Hematopoietic multipotent progenitor cell treated with erythropoietin and hydrocortisone succinate and interleukin-3 and kit ligand, for 4 days (in vitro differentiated cells): ENCODE measurements at places on chromosomes 6 and 20.
A peak's percentile ranks its signal among the peaks of the same experiment; 100 is the strongest.

DNA sequence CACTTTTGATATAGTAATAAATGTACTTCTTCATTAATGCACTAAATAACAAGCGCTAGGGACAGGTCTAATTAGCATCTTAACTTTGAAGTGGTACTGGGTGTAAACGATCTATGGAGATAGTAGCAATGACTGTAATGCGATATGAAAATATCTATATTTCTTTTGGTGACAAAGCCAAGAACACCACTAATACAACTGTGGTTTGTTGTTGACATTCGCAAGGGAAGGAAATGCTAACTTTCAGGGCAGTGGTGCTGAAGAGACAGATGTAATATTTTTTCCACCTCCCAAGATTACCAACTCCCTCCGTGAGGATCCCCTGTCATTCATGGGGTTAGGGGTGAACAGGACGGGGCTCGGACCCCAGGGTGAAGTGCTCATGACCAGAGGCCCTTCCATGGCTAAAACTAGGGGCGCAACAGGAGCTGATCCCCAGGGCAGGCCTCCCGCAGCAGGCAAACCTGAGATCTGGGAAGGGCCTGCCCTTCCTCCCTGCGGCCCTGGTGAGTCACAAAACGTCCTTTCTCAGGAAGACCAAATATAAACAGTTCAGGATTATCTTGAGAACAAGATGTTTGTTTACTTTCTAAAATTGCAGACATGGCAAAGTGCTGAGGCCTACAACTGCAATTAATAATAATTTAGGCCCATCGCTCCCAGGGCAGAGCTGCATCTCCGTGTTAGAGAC lies 65.0 kb upstream of the TOX2 start:
- no peak for DNase-seq

GRCh38 chr6:53532942-53533341 lies 12.0 kb downstream of the GCLC start:
- no peak for DNase-seq

DNA sequence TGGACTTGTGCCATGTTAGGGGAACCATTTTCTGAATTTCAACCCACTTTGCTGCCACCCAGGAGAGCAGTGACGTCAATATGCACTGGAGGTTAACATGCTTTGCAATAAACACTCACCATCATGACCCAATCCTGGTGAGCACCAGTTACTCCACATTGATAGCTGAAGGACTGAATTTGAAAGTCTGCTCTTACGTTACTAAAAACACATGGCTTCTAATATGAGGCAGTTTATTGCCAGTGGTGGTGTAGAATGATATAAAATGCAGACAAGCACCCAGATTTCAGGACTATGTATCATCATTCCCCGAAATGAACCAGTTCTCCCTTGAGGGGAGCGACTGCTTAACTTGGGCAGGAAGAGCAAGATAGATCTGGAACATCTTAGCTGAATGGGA lies 23.8 kb downstream of the RFPL4B start:
- no peak for DNase-seq

- no peak for DNase-seq
These were observed 171.3 kb downstream of the CDC5L start for GRCh38 chr6:44558832-44559251.

DNA sequence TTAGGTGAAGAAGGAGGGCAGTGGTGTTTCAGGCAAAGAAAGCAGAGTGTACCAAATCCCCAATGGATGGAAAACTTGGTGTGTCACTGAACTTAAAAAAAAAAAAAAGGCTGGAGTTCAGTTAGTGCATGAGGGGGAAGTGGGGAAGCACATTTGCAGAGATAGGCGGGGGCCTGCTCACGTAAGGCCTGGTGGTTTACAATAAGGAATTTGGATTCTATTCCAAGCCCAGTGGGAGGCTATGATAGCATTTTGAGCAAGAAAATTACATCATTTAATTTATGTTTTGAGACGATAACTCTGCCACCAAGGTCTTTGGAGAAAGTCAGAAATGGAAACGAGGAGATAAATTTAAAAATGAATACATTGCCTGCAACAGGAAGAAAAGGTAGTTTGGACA lies 225.5 kb downstream of the EYA4 start:
- DNase-seq: no peak

DNA sequence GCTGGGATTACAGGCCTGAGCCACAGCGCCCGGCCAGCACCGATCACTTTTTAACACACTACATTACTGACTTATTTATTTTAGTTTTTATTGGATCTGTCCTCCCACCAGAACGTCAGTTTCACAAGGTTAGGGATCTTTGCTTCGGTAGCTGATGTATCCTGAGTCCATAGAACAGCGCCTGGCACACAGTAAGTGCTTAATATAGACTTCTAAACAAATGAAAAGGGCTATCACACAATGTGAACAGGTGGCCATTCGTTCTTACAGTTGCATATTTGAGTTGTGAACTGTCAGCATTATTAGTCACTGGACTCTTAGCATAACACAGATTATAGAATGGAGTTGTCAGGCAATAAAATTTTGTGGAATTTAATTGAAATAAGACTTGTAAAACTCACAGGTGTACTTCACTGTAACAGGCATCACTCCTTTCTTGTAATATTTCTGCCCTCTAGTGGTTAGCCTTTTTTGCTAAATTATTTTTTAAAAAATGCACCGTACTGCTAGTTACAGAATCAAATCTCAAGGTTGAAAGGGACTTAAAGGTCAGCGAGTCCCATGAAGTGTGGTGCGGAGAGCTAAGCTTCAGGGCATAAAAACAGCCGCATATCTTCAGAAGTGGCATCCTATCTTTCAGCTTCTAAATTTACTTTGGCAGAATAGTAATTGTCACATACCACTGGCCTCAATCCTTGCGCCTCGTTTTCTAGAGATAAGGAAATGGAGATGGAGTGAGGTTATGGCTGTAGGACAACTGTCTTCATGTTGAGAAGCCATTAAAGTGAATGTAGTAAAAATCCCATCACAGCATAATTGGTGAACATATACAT lies 3.4 kb upstream of the TBC1D7 start:
- peak; percentile 78 for DNase-seq

GRCh38 chr6:164000276-164000675 lies 585.8 kb downstream of the QKI start:
- no peak for DNase-seq

DNA sequence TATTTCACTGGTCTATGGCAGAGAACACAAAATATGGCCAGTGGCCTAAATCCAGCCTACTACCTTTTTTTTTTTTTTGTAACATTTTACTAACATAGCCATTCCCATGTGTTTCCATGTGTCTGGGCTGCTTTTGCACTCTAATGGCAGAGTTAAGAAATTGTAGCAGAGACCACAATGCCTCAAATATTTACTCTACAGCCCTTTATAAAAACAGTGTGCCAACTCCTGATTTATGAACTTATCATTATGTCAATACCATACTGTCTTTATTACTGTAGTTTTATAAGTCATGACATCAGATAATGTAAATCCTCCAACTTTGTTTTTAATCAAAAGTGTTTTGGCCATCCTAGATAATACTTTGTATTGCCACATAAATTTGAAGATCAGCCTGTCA lies 27.4 kb upstream of the CAP2 start:
- DNase-seq: no peak

DNA sequence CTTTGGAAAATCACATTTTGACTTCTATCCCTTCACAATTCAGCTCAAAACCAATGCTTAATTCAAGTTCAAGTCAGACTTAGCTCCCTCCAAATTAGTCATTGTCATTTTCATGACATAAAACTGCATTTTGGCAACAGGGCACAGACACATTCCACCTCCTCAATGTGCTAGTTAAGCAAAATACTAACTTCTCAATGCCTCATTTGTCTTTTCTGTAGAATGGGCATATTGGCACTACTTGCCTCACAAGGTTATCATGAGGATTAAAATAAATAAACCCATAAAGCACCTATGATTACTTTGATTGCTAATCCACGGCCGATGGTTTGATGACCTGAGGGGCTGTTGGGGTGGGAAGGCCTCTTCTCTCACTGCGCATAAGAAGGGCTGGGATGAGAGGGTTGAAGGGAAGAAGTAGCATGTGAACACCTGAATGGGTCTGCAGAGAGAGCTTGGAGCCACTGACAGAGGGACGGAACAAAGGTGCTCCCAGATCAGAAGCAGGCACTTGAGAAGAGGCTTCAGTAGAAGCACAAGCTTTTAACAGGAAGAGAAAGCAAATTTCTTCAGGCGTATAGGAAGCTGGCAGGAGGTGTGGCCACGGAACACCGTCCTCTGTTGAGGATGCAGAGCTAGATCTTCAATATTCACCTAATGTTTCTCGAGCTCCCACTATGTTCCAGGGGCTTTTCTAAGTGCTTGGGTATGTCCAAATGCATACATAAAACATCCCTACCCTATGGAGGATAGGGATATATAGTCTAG lies 11.7 kb upstream of the TBC1D7 start:
- DNase-seq: no peak

GRCh38 chr20:50296450-50297375 lies 106.1 kb downstream of the CEBPB start:
- peak; percentile 50 for DNase-seq

DNA sequence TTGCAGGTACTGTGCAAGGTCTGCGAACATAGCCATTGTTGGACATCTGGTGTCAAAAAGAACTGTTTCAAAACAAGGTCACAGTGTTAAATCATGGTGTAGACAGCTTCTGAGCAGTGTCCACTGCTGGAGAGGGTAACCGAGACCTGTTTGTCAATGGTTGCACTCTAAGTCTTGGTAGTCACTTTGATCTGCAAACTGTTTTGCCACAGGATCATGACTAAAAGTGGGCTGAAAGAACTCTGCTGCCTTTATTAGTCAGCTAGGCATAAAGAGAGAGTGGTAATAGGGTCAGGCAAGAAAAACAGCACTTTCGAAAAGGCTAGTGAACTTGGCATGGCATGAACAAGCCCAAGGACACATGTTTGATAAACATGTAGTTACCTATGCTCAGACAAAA lies 552.3 kb upstream of the CITED2 start:
- DNase-seq: no peak

DNA sequence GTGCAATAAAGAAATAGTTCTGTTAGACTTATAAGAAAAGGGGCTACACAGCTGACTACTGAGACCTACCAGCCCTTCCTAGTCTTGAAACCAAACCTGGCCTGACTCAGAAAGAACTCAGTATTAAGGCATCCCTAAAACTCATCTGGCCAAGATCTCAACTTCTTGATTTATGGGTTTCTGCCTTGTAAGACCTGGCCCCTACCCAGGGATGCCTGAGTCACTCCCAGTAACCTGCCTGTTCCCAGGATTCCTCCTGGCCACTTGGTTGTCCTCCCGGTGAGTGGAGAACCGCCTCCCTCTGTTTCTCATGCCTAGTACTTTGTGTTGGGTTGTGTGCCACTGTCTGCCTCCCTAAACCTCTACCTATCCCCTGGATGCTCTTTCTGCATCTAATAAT lies 189.4 kb upstream of the PREP start:
- no peak for DNase-seq

GRCh38 chr6:40936818-40937251 lies 102.2 kb downstream of the UNC5CL start:
- no peak for DNase-seq

GRCh38 chr20:7579888-7580287 lies 360.4 kb downstream of the HAO1 start:
- no peak for DNase-seq
